COR-L47 (cell line): ENCODE measurements at places on chromosomes 5 and 9.
A peak's percentile ranks its signal among the peaks of the same experiment; 100 is the strongest.

- no peak for DNase-seq
Observed at GRCh38 chr9:136667214-136667939, 4.7 kb downstream of the EGFL7 start.

- no peak for DNase-seq
Observed at GRCh38 chr5:134491841-134492442, 33.5 kb upstream of the JADE2 start.

DNA sequence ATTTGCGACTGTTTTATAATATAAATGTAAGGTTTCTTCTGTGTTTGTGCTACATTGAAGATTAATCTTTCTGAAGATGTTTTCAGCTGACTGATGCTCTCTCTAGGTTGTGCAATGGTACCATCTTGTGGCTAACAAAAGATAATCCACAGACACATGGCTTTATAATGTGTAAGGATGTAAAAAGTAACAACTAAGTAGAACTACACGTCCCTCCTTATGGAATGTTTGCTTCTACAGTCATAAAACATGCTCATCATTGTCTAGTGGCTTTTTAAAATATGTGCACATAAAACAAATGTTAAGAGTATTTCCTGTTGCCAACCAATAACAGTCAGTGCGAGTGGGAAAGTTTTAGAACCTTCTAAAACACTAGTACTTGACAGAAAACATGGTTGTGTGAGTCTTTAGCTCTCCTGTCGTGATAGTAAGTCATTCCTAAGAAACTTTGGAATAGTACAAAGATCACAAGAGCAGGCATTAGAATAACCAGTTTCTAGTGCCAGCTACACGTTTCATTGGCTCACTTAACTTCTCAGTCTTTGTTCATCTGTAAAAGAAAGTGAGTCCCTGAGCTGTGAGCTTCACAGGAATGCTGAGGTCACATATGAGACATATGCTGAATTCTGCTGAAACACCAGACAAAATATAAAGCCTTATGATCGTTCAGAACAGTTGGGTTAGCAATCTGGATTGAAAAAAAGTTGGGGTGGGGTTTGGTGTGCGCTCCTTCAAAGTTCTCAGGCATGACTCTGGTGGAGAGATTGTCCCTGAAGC lies 75.7 kb upstream of the GLIS3 start:
- DNase-seq = peak; percentile 0

GRCh38 chr9:134032456-134033222 lies 7.4 kb downstream of the BRD3OS start:
- no peak for DNase-seq

- peak; percentile 62 for DNase-seq
Observed at GRCh38 chr5:102865510-102866236, 110.6 kb downstream of the PAM start.

DNA sequence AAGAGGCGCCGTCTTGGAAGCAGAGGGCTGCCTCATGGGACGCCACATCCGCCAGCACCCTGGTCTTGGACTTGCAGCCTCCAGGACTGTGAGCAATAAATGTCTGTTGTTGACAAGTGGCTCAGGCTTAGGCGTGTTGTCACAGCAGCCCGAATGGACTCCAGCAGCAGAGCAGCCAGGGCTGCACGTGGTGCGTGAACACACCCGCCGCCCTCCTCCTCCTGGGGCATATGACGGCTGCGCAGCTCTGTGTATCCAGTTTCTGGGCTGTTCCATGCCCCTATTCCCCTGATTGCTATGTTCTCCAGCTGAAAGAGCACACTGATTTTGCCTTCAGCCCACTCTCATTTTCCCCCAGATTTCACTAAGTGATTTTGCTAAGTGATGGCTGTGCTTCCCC lies 36.0 kb upstream of the CLPTM1L start:
- DNase-seq = no peak

GRCh38 chr9:88028338-88028737 lies 54.0 kb upstream of the CDK20 start:
- DNase-seq = no peak

GRCh38 chr9:34572092-34572491 lies 17.4 kb downstream of the CNTFR start:
- DNase-seq = no peak

- DNase-seq = no peak
Observed at GRCh38 chr9:75152416-75152815, 64.1 kb downstream of the OSTF1 start.

DNA sequence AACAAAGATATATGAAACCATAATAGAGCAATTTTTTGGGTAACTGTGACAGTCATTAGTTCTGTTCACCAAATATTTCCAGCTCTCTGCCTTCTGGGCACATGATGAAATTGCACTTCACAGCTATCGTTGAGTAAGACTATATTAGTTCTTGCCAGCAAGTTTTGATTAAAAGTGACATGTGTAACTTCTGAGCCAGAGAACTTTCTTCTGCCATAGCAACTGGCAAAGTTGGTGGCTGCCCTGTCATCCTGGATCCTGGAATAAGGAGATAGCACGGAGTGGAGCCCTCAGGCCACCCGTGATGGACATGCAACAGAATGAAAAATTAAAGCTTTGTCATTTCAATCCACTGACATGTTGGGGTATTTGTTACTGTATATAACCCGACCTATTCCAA lies 194.4 kb upstream of the VCAN start:
- no peak for DNase-seq

DNA sequence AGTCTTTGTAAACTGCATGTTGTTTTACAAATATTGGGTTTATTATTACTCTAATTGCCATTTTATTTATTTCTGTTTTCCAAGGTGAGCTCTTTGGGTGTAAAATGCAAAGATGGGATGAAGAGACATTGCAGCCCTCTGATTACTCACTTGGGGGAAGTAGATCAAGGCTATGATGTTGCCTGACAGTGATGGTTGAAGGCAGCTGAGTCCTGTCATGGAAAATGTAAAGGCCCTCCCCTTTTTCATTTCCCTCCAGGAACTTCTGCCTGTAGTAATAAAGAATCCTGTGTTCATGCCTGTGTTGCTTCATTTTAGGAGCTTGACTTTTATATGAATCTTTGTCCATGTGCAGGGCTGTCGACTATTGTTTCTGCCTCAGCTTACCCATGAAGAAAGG lies 605.4 kb upstream of the CLINT1 start:
- DNase-seq = no peak

DNA sequence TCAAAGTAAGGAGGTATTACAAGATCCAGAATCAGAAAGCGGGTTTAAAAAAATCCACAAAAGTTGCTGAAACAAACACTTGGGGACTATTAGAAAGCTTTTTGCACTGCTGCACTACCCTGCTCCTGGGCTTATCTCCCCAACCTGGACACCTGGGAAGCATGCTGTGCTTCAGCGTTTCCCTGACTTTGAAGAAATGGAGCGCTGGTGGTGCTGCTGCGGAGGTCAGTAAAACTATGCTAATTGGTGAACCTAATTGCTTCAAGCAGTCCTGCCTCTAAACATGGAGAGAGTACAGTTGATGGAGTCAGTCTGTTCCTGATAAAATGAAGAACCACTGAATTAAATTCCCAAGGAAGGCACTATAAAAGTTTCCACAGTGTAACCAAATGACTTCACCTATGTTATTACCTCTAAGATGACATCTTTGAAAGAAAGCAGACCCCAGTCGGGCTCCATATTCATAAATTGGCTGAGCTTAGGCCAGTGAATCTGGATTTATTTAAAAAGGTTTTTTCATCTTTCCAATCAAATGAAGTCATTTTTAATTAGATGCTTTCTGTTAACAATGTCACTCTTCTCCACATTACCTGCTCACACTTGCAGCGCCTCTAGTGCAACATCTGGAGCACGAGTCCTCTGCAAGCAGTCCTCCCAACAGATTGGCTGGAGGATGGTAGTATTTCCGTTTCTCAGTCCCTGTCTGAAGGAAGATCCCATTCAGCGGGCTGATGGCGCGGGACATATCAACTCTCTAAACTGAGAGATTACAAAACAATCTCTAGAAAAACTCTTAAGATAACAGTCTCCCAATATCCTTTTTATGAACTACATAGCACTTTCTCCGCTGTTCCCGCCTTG lies 11.5 kb downstream of the NR2F1-AS1 start:
- no peak for DNase-seq

- DNase-seq = no peak
Observed at GRCh38 chr5:151694035-151694485, 7.3 kb upstream of the SPARC start.

DNA sequence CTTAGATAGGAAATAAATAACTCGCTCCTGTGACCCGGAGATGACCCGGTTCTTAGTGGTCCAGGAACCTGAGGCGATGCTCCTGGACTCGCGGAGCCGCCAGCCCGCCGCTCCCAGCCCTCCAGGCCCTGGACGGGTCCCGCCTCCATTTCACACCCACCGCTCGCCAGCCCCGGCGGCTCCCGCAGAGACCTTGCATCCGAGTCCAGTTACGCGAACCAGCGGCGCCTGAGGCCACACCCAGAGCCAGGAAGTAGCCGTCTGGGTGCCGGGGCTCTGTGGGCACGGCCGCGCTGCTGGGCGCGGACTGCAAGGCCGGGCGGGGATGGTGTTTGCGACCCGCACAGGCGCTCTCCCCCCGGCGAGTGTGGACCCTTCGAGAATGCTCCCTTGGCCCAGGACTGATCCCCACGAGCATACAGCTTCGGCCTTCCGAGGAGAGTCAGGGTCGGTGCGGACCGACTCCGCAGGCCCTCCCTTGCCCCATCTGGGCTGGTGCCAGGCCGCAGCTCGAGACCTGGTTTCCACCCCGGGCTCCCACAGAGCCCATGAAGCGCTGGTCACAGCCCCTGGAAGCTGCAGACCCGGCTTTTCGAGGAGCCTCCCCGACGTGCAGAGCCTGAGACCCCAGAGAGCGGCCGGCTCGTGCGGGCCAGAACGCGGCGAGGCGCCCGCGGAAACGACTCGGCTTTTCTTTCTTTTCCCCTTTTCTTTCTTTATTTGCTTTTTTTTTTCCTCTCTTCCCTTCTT lies 5.2 kb upstream of the BARX1 start:
- no peak for DNase-seq

DNA sequence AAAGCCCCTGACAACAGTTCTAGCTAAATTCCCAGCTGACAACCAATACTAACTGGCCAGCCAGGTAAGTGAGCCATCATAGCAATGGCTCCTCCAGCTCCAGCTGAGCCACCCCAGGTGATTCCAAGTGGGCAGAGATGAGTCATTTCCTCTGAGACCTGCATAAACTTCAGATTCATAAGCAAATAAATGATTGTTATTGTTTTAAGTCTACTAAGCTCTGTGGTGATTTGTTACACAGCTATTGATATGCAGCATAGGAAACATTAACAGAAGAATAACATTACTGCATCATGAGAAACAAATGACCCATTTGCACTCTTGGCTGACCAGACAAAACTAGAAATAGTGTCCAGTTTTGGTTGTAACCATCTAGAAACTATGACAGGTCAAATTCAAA lies 60.3 kb downstream of the TTC39B start:
- DNase-seq = no peak

GRCh38 chr9:124008694-124009530 lies 2.7 kb upstream of the LHX2 start:
- peak; percentile 74 for DNase-seq

DNA sequence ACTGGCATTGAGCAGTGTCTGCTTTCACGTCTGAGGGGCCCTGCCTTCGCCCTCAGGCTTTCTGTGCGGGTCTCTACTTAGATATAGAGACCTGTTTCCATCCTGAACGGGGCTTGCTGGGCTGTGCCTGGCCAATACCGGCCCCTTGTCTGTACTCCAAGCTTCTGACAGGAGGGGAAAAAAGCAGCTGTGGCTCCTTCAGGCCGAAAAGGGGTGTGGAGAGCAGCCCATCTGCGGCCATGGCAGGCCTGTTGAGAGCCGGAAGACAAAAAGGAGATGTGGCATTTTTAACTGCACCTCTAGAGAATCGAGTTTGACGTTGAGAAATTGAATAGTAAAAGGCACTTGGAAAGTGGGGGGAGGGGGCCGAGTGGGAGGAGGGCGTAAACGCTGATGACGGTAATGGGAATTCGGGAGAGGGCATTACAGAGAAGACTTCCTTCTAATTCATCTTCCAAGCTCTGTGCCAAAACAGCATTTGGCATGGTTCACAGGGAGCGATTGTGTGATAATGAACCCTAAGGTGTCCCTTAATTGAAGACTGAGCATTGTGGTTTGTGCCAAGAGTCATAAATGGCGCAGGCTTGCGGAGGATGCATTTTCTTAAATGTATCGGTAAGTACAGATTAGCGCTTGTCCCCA lies 25.1 kb upstream of the PRDM12 start:
- no peak for DNase-seq

DNA sequence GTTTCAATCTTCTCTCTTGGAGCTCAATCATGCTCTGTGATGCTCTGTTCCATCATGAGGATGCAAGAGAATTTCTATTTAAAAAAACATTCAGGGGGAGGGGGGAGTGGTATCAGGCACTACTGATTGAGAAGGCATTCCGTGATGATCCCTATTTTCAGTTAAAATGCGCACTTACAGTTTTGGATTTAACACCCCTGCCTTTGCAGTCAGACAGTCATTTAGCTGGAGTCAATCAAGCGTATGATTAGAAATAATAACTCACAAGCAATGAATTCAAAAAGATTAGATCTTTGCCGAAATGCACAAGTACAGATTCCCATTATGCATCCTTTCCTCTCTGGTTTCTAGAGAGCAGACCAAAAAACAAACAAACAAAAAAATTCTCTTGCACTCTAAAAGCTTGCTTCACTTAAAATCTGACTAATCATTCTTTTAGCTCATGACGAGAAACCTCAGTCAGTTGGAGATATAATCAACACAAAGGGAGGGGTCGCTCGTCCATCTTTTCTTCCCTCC lies 55.4 kb downstream of the EFNA5 start:
- DNase-seq = no peak

DNA sequence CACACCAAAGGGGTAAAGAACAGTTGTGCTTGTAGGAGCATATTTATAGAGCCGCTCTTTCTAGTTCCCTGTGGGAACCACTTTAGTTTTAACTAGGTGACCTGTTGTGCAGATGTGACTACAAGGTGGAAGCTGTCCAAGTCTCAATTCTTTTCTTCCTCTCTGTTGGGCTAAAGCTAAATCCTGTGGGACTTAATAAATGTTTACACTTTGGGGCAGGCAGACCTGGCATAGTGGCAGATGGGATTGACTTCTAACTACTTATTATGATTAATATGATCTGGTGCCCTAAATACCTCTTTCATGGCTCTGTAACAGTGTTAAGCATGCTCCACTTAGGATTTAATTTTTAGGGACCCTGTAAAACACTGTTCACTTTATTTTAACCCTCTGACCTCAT lies 265.3 kb downstream of the KCTD16 start:
- DNase-seq = peak; percentile 89

DNA sequence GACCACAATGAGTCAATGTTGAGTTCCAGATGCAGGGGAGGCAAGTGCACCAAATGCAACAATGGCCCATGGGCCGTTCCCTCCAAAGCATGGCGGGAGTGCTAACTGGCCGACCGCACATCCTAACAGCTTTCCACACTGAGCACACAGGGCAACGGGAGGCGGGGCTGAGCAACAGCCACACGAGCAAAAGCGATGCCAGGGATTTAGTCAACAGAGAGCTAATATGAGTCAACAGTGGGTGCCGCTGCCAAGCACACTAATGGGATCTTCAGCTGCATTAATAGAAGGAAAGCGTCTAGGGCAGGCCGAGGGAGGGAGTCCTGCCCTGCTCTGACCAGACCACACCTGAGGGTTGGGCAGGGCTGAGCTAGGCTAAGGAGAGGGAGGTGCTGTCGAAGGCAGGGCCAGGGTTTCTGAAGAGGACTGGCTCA lies 4.6 kb downstream of the EPB41L4B start:
- DNase-seq = peak; percentile 96
